Astrocyte (in vitro differentiated cells and primary cell): ENCODE measurements at places on chromosomes 6 and 20.
A peak's percentile ranks its signal among the peaks of the same experiment; 100 is the strongest.

- DNase-seq: no peak
- H3K27ac ChIP-seq: no peak overlapping the region
- no peaks in the 10 kb centered on the region for H3K27me3 ChIP-seq
- H3K36me3 ChIP-seq: peaks cover 20% of the 10 kb centered on the region
- H3K4me3 ChIP-seq: no peak overlapping the region
These were observed 32.1 kb downstream of the TP53INP2 start for GRCh38 chr20:34736106-34736735.

DNA sequence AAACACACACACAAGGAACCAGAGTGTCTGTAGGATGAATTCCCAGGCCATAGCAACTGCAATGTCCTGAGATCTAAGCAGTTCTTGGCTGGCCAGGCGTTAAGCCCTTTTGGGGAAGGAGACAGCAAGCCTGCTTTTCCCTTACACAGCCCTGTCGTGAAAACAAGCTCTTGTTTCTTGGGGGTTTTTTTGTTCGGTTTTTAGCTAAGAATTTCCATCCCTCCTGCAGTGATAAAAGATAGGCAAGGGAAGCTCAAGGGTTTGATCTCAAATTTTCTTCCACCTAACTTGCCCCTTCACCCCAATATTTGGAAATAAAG, 1.5 kb downstream of the TNFRSF21 start:
- peaks cover 18% of the 10 kb centered on the region for H3K4me1 ChIP-seq
- H3K4me3 ChIP-seq: peak overlapping the region; percentile 78
- no peaks in the 10 kb centered on the region for H3K36me3 ChIP-seq
- H3K27ac ChIP-seq: peak overlapping the region; percentile 77
- H3K27me3 ChIP-seq: no peaks in the 10 kb centered on the region

DNA sequence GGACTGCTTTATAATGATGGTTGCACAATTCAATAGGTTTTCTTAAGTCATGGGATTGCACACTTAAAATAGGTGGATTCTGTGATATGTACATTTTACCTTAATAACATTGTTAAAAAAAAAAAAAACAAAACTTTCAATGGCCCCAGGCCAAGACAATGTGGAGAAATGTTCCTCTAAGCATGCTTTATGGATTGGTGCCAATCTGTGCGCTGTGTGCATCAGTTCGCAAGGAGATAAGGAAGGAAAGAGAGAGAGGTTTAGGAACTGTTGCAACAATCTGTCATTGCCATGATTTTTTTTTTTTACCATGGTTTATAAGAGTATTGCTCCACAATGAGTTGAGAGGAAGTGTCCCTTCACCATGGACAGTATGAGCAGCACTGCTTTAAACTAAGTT, 399.6 kb downstream of the PTPRT start:
- no peaks in the 10 kb centered on the region for H3K27me3 ChIP-seq
- no peak overlapping the region for H3K4me3 ChIP-seq
- no peaks in the 10 kb centered on the region for H3K36me3 ChIP-seq
- H3K4me1 ChIP-seq: no peaks in the 10 kb centered on the region
- no peak for DNase-seq
- no peak overlapping the region for H3K27ac ChIP-seq

GRCh38 chr6:32609731-32610640, 20.3 kb upstream of the HLA-DRB1 start:
- peak; percentile 78 for DNase-seq
- H3K27me3 ChIP-seq: peaks cover 2% of the 10 kb centered on the region
- no peaks in the 10 kb centered on the region for H3K36me3 ChIP-seq
- H3K27ac ChIP-seq: no peak overlapping the region

DNA sequence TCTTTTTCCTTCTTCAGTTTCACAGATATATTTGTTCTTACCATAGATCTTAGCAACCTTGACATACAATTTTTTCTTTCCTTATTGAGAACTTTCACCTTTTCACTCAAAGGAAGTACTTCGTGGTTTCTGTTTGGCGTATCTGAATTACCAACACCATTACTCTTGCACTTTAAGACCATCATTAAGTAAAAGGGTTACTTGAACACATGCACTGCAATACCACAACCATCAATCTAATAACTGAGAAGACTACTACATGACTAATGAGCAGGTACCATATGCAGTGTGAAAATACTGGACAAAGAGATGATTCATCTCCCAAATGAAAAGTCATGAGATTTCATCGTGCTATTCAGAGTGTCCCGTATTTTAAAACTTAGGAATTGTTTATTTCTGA, 21.7 kb upstream of the SENP6 start:
- H3K4me1 ChIP-seq: no peaks in the 10 kb centered on the region
- H3K27me3 ChIP-seq: no peaks in the 10 kb centered on the region
- no peak overlapping the region for H3K27ac ChIP-seq
- H3K4me3 ChIP-seq: no peak overlapping the region
- H3K36me3 ChIP-seq: no peaks in the 10 kb centered on the region

DNA sequence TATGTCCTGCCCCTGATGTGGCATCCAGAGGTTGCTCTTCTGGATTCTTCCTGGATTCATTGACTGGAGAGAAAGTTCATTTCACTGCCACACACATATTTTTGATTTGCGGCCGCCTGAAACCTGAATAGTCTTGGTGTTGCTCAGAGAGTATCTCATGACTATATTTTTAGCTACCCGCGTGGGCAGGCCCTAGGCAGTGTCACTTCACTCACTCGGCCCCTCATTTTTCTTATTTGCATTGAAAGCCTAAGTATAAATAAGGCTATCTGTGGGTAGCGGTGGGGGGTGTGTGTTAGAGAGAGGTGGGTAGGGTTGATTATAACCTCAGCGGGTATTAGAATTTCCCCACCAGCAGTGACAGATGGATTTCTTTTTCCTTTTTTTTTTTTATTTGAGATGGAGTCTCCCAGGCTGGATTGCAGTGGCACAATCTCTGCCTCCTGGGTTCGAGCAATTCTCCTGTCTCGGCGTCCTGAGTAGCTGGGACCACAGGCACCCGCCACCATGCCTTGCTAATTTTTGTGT, 113.5 kb downstream of the JARID2 start:
- peaks cover 6% of the 10 kb centered on the region for H3K4me1 ChIP-seq
- no peaks in the 10 kb centered on the region for H3K27me3 ChIP-seq
- H3K4me3 ChIP-seq: no peak overlapping the region
- H3K36me3 ChIP-seq: no peaks in the 10 kb centered on the region

- H3K27me3 ChIP-seq: no peaks in the 10 kb centered on the region
- H3K27ac ChIP-seq: peak overlapping the region; percentile 55
- DNase-seq: peak; percentile 88
- no peak overlapping the region for H3K4me3 ChIP-seq
- no peaks in the 10 kb centered on the region for H3K36me3 ChIP-seq
These were observed 21.7 kb upstream of the BNIP5 start for GRCh38 chr6:36358226-36358915.

DNA sequence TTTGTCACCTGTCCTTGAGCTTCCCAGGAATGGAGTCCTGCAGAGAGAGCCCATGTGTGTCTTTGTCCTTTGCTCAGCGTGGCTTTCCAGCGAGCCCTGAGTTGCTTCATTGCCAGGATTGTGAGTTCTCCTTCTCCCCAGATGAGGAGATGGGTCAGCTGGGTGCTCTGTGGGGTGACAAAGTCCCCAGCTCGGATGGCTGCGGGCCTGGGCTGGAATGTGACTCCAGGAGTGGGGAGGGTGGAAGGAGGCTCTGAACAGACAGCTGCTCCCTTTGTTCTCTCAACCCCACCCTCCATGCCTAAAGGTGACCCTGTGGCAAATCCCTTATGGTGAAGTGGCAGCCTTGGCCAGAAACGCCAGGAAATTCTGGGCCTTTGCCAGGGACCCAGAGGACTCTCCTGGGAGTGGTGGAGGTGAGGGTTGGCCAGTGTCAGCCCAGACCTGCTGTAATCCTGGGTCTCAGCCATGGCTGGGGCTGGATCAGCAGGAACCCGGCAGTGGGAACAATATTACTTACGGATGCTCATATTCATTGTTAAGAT, 44.4 kb upstream of the CST5 start:
- no peaks in the 10 kb centered on the region for H3K27me3 ChIP-seq
- no peaks in the 10 kb centered on the region for H3K4me1 ChIP-seq
- no peak for DNase-seq
- no peak overlapping the region for H3K4me3 ChIP-seq

DNA sequence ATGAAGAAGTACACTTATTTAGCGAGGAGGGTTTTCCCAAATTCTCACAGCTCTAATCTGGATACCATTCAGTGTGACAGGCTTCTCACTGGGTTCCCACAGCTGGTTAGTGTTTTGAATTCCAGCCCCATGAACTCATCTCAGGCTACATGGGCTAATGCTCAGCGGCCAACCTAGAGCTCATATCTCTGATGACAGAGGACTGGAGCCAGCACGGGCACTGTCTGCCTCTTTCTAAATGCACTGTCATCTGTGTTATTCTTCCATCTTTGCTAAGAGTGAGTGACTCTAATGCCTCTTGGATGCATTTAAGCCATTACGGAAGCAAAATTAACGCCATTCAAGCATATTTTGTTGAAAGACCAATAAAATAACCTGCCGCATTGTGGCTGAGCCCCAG, 308.9 kb upstream of the JAG1 start:
- no peaks in the 10 kb centered on the region for H3K27me3 ChIP-seq
- no peaks in the 10 kb centered on the region for H3K36me3 ChIP-seq
- DNase-seq: peak; percentile 92
- H3K4me1 ChIP-seq: peaks cover 12% of the 10 kb centered on the region
